H54 (cell line): ENCODE measurements at places on chromosomes 13 and 19.
A peak's percentile ranks its signal among the peaks of the same experiment; 100 is the strongest.

GRCh38 chr13:25910243-25910642, 141.6 kb downstream of the SHISA2 start:
- no peak for DNase-seq

DNA sequence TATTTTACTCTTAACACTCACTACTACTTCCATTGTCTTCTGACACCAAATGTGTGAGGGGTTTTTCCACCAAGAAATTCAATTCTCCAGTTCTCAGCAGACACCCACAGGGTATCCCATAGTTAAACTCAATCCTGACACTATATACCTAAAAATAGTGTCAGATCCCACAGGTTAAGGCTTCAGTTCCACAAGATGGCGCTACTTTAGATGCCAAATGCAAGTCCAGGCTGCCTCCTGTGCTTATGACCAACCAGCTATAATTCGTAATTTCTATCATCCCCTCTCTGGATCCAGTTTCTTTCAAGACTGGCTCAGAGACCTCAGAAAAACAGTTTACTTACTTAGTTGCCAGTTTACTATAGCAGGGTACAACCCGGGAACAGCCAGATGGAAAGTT, 1146.2 kb upstream of the SPRY2 start:
- DNase-seq = no peak

DNA sequence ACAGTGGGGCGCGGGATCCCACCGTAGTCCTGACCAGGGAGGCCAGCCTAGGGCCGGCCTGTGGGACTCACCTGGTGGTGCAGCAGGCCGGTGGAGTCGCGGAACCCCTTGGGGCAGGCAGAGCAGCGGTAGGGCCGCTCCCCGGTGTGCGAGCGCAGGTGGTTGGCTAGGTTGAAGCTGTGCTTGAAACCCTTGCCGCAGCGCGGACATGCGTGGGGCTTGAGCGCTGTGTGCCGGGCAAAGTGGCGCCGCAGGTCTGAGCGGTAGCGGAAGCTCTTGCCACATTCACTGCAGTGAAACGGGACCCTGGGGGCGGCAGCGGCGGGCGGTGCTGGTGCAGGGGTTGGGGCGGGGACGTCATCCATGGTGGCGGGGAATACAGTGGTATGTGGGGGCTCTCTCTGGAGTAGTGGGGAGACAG, 1.8 kb downstream of the FIZ1 start:
- DNase-seq = no peak

DNA sequence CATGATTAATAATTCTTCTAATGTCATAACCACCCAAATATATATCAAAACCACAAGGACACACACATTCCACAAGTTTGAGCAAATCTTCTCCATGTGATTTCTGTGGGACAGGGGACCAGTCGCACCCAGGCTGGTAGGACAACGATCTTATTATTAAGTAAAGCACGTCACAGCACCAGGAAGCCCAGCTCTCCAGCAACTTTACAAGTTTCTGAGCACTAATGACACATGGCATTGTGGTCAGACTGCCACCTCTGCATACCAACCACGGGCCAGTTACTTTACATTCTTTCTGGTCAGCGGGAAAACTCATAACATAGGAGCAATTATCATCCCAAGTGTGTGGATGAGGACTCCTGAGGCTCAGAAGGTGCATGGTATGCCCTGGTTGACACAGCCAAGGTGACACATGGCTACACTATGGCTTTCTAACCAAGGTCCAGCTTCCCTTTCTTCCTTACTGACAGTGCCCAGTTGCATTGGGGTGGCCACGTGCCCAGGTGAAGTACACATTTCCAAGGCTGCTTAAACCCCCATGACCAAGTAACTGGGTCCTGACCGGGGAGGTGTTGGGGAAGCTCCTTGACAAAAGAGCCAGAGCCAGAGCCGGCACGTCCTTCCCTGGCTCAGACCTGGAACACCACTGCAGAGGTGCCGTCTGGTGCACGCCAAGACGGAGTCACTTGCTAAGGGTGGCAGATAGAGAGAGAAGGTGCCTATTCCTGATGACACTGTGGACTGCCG, 27.4 kb downstream of the LATS2 start:
- DNase-seq = peak; percentile 15

GRCh38 chr13:97279913-97280312, 57.8 kb downstream of the MBNL2 start:
- DNase-seq = no peak

GRCh38 chr13:36344173-36344572, 2.0 kb downstream of the SPART start:
- DNase-seq = no peak

DNA sequence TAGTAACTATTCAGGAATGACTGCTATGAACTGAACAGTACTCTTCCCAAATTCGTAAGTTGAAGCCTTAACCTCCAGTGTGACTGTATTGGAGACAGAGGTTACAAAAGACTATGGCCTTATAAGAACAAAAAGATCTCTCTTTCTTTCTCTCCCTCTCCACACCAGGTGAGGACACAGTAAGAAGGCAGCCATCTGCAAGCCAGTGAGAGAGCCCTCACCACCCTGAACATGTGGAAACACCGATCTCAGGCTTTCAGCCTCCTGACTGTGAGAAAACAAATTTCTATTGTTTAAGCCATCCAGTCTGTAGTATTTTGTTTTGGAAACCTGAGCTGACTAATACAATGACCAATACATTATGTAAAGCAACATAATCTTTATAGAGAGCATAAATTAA, 888.9 kb downstream of the SLITRK1 start:
- DNase-seq = no peak

DNA sequence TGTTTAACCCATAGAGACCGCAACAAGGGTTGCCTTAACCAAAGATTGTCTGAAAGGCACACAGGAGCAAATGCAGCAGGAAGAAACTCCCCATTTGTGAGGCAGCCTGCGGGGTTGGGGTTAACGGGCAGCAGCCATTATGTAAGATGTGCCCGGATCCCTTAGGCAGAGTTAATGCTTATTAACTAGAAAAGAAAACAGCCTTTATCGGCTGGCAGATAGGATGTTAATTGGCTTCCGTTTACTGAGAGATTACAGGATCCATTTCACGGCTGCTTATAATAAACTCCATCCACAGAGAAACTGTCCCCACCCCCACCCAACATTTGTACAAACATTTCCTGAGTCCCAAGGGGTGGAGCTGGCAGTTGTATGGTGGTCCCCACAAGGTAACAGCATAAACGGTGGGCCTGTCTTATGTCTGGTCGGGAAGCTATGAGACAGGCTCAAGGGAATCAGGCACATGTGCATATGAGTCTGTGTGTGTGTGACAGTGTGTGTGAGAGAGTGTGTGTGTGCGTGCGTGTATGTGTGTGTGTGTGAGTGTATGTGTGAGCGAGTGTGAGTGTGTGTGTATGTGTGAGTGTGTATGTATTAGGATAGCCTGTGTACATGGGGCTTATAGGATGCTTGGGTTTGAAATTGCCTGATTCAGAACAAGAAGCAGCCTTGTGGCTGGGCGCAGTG, 10.5 kb downstream of the SLC25A42 start:
- DNase-seq = no peak

- DNase-seq = no peak
Measured at GRCh38 chr19:5677580-5677979, 2.7 kb downstream of the MICOS13 start.
